ENCODE measurements at places on chromosomes 3 and 15.

- DNase-seq: no peak
These were observed 39.4 kb upstream of the FRMD4B start for GRCh38 chr3:69425249-69425648.

DNA sequence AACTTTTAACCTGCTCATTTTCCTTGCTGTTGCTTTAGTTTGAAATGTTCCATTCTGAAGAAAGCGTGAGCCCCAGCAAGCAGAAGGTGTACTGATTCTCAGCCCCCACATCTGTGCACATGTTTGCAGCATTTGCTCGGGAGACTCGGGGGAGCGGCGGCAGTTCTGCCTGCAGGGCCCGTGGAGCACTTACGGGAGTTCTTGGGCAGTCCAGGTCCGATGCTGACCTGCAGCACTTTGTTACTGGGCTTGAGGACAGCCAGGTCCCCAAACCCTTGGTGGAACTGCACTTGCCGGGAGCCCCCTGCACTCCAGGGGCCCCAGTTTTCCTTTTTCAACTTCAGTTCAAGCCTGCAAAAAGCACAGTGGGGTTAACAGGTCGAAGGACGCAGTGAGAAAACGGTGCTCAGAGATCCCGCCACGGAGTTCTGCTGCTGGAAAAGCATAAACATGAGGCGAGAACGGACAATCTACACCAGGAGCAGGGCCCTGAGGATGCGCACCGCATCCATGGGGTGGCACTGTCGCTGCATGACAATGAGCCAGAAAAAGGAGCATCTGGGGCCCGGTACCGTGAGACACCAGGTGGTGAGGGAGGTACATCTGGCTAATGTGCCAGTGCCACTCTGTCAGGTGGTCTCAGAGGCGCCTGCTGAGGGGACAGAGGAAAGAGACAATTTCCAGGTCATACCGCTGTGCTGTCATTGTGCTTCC is 45.6 kb upstream of the LDHAL6B start:
- no peak for DNase-seq

DNA sequence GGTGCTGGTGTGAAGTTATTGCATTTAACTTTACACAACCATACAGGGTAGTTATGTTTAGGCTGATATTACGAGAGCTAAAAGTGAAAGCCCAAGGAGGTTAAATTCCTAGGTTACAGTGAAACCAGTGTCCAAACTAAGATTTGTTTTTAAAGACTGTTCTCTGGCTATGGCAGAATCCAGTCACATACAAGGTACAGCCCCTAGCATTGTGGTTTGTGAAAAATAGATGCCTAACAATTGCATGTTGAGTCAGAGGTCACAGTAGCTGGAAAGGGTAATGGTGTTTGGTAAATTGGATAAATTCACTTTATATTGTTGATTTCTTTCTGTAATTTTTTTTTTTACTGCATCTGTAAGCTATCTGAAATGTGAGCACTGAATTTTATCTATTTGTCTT is 614.6 kb upstream of the TBL1XR1 start:
- DNase-seq: no peak

GRCh38 chr15:45647828-45648227 is 13.0 kb downstream of the SQOR start:
- no peak for DNase-seq

GRCh38 chr3:140995881-140996280 is 54.2 kb downstream of the SLC25A36 start:
- no peak for DNase-seq

- peak; percentile 87 for DNase-seq
These were observed 33.5 kb upstream of the ACAD9 start for GRCh38 chr3:128845778-128846485.

DNA sequence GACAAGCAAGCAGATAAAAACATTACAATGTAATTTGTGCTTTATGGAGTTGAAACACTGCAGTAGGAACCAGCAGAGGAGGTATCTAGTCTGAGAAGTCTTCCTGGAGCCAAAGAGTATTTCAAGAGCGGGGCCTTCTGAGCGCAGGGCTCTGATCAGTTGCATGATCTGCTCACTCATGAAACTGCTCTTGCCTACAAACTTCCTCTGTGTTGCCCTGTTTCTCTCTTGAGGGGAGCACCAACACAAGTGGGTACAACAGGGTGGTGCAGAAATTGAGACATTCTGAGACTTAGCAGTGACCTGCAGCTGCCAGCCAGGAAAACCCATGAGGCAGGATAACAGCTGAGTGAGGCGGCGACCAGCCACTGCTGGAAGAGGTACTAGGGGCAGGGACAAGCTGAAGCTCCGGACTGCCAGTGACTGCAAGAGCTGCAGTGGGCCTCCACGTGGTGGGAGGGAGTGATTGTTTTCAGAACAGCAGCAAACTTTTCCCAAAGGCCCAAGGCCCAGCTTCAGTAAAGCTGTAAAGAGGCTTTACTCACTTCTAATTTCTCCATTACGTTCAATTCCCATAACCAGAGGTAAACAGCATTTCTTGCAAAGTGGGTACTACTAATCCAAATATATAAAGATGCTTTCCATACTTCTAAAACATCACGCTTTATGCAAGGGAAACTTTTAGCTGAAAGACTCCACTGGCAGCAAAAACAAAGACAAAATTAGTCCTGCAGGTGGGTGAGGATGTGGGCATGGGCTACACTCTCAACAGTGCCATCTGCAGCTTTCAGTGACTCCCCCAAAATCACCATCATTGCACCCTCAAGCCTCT is 69.0 kb upstream of the LPP start:
- no peak for DNase-seq

DNA sequence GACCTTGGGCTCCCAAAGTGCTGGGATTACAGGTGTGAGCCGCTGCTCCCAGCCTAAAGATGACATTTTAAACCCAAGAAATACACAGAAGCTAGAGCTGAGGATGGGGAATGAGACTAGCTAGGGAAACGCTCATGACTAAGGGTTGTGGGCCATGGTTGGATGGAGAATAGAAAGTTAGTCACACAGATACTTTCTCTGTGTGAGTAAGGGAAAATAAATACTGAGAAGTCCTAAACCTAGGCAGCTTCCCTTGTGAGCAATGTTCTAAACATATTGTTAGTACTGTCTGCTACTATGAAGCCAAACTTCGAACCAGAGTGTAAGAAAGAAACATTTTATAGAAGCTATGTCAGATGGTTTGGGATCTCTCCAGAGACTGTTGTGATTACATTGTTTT is 304.8 kb upstream of the STAC start:
- DNase-seq: no peak

GRCh38 chr15:69384626-69385598 is 29.2 kb upstream of the KIF23 start:
- DNase-seq: no peak

GRCh38 chr3:53046171-53047170 is 598 bp upstream of the SFMBT1 start:
- peak; percentile 59 for DNase-seq

GRCh38 chr15:80744826-80745225 is 34.3 kb upstream of the CEMIP start:
- DNase-seq: no peak

DNA sequence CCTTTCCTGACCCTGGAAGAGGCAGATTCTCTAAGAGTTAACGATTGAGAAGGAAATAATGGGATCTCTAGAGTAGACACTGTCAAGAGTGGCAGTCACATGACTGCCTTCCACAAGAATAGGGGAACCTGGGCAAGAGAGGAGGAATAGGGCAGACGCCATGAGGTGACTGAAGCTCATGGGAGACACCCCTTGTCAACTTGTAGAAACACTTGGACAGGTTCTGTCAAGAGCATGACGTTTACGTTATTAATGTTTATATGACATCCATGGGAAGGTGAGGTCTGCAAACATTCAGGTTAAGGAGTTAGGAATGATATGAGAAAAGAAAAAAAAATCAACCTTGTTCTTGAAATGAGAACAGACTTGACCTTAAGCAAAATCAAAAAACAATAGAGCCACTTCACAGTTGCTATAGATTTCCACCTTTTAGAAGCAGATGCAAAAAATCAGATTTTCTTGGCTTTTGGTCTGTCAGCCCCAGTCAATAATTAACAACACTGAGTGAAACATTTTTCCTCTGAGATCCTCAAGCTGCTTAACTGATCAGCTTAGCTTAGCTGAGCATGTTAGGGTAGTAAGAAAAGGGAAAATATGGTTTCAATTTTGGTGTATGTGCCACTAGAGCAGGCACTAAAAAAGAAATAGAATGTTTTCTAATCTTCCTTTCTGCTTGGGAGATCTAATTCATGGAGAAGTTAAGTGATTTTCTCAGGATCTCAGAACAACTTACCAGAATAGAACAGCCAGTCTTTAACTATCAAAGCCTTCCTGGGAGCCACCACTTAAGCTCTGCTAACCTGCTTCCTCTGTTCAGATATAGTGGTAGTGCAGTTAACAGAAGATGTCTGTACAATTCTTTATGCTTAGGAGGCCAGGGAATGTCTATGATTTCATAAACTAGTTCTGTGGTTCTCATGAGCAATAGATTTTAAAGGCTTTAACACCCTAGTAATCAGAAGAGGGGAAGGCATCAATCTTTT is 116.9 kb downstream of the B3GALNT1 start:
- DNase-seq: no peak

- no peak for DNase-seq
These were observed 191.5 kb upstream of the SLC2A2 start for GRCh38 chr3:171218069-171218468.

DNA sequence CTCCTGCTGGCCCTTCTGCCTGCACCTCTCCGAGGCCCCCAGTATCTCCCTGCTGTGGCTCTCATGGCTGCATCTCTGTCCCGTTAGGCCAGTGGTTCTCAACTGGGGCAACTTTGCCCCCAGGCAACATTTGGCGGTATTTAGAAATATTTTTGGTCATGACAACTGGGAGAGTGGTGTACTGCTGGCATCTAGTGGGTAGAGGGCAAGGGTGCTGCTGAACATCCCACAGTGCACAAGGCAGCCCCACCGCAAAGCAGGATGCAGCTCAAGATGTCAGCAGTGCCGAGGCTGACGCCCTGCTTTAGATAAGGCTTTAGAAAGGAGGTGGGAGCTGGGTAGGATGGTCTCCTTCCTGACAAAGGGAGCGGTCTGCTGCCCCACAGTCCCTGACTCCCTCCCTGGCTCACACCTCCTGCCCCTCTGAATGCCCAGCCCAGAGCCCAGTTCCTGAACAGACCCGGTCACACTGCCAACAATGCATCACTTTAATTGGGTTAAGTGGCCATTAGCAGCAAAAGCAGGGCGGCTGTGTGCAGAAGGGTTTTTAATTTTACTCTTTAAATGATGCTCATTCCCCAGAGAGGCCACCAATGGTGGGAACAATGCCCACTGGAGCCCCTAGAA is 68.8 kb upstream of the TMEM115 start:
- DNase-seq: no peak

DNA sequence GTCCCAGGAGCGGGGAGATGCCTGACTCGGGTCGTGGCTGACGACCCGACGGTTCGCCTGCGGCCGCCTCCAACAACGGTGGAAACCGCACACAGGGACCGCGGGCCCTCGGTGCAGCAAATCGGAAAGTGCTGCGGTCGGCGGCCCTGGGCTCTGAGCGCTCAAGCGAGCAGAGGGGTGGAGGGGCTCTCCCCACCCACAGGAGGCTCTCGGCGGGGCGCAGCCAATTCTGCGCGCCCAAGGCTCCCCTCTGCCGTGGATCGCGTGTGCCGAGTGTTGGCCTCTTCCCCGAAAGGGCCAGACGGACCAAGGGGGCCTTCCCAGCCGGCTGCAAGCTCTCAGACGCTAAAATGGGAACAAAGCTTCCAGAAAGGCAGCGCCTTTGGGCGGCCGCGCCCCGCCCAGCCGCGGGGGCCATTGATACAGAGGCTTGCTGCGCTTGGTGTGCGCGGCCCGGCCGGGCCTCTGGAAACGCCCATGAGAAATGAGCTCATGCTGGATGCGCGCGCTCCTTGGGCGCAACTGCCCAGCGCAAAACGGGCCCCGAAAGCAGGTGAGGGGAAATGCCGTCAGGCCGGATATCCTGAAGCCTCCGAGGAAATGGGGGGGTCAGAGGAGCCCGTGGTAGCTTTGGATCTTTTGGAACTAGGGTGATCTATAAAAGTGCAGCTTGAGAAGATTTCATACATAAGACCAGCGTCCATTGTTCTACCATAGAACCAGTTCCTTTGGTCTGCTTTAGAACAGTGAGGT is 1.2 kb upstream of the GSK3B start:
- DNase-seq: peak; percentile 95

- no peak for DNase-seq
These were observed 58.9 kb downstream of the RARB start for GRCh38 chr3:25486932-25487331.

GRCh38 chr3:98596541-98597500 is 3.4 kb upstream of the CPOX start:
- no peak for DNase-seq

- DNase-seq: no peak
These were observed 321.3 kb upstream of the GOLIM4 start for GRCh38 chr3:168417016-168417415.

DNA sequence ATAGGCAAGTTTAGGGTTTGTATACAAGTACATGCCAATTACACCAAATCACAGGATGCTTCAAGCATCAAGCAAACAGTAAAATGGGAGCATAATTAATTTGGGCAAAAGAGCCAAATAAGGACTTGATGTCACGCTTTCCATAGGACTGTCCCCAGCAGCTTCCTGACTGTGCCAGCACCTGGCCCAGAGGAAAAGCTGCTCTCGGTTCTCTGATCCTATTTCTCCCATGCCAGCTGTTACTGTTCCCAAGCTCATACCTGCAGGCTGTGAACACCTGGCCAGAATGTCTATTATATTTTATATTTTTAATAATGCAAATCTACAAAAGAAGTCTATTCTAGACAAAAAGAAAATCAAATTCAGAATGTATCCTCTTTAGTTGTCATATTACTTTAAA is 12.2 kb downstream of the ZXDC start:
- no peak for DNase-seq

- no peak for DNase-seq
These were observed 357.4 kb downstream of the TBL1XR1 start for GRCh38 chr3:176839901-176840300.

- DNase-seq: peak; percentile 17
These were observed 35.2 kb downstream of the ZNF710 start for GRCh38 chr15:90036343-90036742.

- DNase-seq: no peak
These were observed 49.9 kb upstream of the NEDD4 start for GRCh38 chr15:56042982-56043980.

- DNase-seq: no peak
These were observed 276.2 kb upstream of the LRRFIP2 start for GRCh38 chr3:37450561-37450960.

GRCh38 chr3:117914540-117915100 is 1120.0 kb downstream of the IGSF11 start:
- DNase-seq: no peak

DNA sequence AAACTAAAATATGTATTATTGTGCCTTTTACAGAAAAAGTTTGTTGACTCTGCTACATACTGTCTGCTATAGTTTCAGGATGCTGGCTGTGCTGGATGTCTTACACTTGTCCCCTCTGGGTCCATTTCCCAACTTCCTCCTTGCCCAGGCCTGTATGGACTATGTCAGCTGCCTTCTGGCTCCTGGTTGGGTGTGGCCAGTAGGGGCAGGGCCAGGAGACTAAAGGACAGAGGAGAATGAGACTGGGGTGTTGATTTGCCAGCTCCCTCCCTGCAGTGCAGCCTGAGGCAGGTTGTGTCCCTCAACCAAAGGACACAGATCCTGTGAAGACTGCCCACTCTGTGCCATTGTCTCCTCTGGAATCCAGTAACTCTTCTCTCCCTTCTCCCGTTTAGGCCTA is 90.6 kb upstream of the UBE2E2 start:
- no peak for DNase-seq

- no peak for DNase-seq
These were observed 48.0 kb upstream of the KLF13 start for GRCh38 chr15:31278544-31279220.

- DNase-seq: no peak
These were observed 24.3 kb downstream of the PLEKHO2 start for GRCh38 chr15:64865998-64866520.
